ENCODE measurements at places on chromosomes 2 and 18.

- DNase-seq, result no peak
Measured at GRCh38 chr2:33106115-33106514, 159.4 kb downstream of the LTBP1 start.

GRCh38 chr18:3246635-3247239, 864 bp upstream of the MYL12A start:
- no peak for DNase-seq

DNA sequence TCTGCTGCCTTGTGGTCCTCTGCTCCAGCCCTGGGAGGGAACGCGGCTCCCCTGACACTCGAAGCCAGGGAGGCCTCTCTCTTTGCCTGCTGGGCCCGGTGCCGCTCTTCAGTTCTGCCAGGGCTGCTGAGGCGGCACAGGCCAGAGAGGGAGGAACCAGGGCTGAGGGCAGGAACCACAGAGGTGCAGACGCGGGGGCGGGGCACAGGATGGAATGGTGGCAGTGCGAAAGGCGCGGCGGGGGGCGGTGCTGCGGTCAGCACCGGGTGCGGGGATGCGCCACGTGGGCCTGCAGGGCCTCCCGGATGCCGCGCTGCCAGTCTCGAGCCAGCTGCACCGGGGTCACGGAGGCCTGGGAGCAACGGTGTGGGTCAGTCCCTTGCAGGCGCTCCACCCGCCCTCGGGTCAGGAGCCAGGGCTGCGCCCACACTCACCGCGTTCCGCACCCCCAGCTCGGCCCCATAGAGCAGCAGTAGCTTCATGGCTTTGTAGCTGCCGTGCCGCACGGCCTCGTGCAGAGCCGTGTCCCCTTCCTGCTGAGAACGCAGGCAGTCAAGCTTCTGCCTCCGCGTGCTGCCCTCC, 4.4 kb downstream of the ANKRD23 start:
- peak; percentile 63 for DNase-seq

GRCh38 chr2:28345619-28346018, 47.0 kb upstream of the FOSL2 start:
- DNase-seq, result no peak

DNA sequence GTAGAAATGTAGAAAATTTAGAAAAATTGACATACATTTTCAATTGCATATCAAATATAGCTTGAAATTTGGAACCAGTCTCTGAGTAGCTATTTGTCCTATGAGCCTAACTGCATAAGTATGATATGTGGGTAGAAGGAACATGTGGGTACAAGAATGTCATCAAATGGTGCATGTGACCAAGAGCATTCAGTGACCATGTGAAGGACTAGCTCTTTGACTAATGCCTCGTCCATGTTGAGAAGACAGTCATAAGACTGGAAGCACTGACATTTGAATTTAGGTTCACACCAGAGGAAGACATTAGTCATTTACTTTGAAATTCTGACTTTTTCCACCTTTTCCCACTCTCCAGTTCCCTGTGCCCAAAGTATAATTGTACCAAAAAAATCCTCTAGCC, 12.6 kb downstream of the MRPL44 start:
- no peak for DNase-seq

DNA sequence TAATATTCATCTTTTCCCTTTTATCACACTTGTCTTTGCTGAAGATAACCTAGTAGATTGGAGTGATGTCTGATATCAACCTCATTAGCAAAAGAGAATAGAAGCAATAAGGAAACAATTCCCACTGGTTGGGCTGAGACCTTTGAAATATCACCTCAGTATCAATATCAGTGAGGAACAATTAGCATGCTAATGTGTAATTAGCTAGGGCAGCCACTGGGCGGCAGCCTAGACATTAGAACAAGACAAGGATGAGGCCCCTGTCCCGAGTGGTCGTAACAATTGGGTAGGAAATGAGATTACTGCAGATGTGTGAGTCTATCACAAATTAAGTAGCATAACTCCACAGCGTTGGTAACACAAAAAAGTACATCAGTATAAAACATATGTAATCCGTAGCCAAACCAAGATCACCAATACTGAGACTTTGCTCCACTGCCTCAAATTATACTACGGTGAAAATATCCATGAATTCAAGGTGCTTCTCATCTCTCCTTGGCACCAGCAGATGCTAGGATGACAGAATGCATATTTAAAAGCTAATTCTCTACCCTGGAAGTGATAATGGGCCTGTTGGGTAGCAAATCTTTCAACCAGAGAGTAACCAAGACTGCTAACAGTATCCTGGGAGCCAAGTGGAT, 99.1 kb downstream of the ALPK2 start:
- no peak for DNase-seq

- no peak for DNase-seq
Measured at GRCh38 chr2:151845884-151846283, 17.7 kb upstream of the ARL5A start.

GRCh38 chr2:162123806-162124758, 28.0 kb downstream of the GCG start:
- DNase-seq, result no peak

- DNase-seq, result no peak
Measured at GRCh38 chr18:1505856-1506255, 601.2 kb downstream of the ADCYAP1 start.

DNA sequence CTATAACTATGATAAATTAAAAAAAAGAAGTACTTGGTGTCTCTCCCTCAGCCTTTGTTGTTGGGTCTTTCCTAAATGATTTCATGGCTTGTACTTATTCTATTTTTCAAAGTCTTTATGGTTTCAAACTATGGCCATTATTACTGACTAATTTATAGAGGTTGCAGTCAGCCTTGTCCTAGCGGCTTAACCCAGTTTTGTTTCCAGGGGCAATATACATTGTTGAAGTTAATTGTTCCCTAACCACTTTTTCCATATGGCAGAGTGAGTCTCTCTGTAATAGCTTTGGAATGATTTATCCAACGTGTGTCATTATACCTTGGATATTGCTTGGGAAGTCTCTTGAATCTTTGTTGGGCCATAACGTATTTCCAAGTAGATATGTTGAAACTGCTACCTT, 408.8 kb downstream of the HRH4 start:
- no peak for DNase-seq

- no peak for DNase-seq
Measured at GRCh38 chr18:45764000-45764686, 40.2 kb downstream of the SLC14A1 start.

DNA sequence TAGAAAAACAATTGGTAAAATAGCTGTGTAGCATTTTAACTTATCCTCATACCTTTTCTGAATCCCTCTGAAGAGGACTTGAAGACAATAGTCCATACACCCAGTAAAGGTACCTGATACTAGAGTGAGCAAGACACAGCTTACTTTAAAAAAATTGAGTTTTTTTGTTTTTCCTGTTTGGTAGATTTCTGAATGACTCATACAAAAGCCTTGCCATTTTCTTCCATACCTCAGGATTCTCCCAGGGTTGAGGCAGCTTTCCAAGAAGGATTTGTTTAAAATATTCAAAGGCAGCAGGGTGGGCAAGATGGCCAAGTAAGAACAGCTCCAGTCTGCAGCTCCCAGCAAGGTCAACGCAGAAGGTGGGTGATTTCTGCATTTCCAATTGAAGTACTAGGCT, 551.0 kb upstream of the LRATD1 start:
- DNase-seq, result no peak

- DNase-seq, result no peak
Measured at GRCh38 chr2:74749432-74749831, 84.5 kb upstream of the HK2 start.

DNA sequence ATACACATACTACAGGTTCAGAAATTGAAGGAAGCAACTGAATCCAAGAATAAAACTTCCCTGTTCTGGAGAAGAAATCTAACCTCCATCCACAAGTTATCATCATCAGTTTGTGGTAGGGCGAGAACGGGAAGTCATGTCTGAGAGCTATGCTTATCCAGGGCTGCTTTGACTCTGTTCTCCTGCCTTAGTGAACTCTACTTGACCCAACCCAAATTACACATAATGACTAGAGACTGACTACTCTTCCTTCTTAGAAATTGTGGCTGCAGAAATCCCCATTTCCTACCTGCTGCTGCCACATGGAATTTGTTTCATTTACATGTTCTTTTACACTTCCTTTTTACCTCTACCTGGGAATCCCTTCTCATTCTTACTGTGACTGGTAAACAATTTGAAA, 1102.6 kb upstream of the PIK3C3 start:
- no peak for DNase-seq

DNA sequence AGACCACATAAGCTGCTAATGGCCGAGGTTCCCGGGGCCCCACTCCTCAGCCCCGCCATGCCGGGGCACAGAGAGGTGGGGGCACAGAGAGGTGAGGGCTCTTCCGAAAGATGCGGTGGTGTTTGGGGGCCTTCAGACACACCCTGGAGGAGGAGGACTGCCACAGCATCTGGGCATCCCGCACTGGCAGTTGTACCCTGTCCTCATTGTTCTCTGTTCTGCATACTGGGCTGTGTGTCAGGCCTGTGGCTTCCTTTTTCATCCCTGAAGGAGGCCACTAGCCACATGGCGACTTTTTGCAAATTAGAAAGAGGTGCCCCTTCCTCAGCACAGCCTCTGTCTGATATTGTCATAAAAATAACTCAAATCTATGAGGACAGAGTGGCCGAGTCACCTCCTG, 150.1 kb downstream of the CTIF start:
- DNase-seq, result no peak

DNA sequence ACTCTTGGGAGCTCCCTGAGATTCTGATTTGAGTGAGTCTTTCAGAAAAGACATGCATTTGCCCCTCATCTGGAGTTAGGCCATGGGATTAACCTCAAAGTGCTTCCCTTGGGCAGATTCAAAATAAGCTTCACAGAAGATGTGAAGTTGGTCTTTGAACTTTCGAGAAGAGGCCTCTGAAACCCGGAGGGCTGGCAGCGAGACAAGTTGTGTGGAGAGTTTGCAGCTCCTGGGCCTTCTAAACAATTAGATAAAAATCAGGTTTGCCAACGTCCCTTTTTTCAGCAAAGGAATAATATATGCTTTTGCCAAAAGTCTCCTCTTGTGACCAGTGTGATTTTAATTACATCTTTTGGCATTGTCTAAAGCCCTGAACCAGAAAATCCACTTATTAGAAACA, 489.7 kb downstream of the SOX11 start:
- no peak for DNase-seq

- DNase-seq, result no peak
Measured at GRCh38 chr2:106028192-106028591, 165.9 kb downstream of the UXS1 start.

- DNase-seq, result no peak
Measured at GRCh38 chr18:36127836-36128529, 1.2 kb downstream of the SLC39A6 start.
